Activated CD4-positive, alpha-beta T cell treated with anti-CD3 and anti-CD28 coated beads, Interleukin-2, amount 10 ng/mL, durations not matched to agents 7 days and 5 days (primary cell): ENCODE measurements at places on chromosomes 1 and 21. TPM values are rescaled to one million over a fixed set of nuclear protein-coding genes. Genes with fewer than 3 reads are reported as not detected.

DNA sequence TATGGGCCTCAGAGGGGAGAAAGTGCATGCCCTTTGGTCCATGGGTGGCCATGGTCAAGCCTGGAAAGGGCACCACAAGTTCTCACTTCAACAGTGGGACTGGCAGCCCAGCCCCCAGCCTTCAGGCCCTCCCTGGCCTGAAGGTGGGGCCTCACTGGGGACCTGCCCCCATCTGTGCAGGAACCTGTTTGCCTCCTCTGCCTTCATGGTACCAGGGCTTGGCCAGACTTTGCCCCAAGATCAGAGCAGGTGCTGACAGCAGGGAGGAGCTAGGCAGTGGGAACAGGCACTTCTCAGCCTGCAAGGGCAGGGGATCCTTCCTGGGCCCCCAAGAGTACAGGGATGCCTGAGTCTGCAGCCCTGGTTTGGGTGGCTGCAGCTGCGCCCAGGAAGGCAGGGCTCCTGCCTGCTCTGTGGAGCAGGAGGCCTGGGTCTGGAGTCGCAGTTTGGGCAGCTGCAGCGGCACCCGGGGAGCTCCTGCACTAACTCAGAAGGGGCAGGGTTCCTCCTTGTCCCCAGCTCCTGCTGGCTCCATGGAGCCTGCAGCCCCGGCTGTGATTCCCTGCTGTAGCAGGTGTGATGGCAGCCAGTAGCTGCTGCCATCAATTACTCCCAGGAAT, 460.1 kb upstream of the NCAM2 start:
- no peak for DNase-seq

Gene C1orf87
- total RNA-seq, result not detected

Gene COL24A1
- total RNA-seq, result not detected

GRCh38 chr1:198701250-198701649, 62.4 kb downstream of the PTPRC start:
- no peak for DNase-seq

- no peak for DNase-seq
These were observed 43.0 kb downstream of the RGS18 start for GRCh38 chr1:192201303-192201702.

DNA sequence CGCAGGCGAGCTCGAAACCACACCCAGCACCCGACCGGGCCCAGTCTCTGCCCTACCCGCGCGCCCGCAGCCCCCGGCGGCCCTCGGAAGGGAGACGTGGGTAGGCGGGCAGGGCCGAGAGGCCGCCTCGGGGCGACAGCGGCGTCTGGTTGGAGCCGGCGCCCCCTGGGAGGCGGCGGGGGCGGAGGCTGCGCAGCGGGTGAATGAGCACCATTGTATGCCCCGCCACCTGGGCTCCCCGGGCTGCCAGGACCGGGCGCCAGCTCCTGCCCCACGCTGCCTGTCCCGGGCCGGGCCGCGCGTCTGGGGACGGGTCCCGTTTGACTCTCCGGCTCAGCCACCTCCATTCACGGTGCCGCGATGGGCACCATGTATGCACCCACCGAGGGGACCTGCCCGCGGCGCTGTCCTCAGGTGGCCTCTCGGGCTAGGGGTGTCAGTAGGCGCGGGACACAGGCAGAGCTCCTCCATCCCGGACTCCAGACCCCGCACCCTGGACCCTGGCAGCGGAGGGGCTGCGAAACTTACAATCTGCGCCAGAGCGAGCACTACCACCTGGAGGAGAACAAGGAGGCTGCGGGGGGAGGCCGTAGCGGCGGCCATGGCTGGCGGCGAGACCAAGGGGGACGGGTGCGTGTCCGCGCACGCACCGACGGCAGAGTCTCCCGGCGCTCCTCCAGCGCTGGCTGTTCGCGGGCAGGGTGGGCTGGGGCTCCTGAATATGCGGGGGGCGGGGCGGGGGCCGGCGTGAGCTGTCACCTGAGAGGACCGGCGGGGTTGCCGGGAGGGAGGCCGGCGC, at the start of gene COL9A2:
TSS of gene COL9A2 (minus strand) at position 692 of the 799 bp plus-strand sequence. CDS start at position 603, 89 bp downstream.
- DNase-seq, result peak; percentile 20

GRCh38 chr1:44147582-44147981, 6.2 kb upstream of the KLF18 start:
- no peak for DNase-seq

- DNase-seq, result no peak
These were observed 719.1 kb upstream of the B3GALT2 start for GRCh38 chr1:193905288-193906085.

GRCh38 chr1:219876798-219877209, 51.6 kb downstream of the SLC30A10 start:
- DNase-seq, result no peak

GRCh38 chr1:164771619-164772361, 212.8 kb downstream of the PBX1 start:
- DNase-seq, result no peak

DNA sequence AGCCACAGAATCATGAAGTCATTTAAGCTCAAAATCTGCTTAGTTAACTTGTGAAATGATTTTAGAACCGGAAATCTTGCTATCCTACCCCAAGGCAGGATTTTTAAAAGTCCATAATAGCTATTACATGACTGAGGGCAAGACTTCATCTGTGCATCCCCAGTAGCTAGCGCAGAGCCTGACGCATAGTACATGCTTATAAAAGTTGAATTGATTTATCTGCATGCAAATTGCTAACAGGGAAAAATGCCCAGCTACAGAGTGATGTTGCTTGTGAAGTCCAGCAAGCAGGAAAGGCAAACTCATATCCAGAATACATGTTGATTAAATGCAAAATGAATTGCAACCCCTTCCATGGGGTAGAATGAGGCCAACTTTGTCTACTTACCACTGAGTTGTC, 8.1 kb upstream of the MAP1LC3C start:
- DNase-seq, result no peak

Gene C8B
- total RNA-seq, result not detected

Gene MAP10
- 3.1 TPM for total RNA-seq

DNA sequence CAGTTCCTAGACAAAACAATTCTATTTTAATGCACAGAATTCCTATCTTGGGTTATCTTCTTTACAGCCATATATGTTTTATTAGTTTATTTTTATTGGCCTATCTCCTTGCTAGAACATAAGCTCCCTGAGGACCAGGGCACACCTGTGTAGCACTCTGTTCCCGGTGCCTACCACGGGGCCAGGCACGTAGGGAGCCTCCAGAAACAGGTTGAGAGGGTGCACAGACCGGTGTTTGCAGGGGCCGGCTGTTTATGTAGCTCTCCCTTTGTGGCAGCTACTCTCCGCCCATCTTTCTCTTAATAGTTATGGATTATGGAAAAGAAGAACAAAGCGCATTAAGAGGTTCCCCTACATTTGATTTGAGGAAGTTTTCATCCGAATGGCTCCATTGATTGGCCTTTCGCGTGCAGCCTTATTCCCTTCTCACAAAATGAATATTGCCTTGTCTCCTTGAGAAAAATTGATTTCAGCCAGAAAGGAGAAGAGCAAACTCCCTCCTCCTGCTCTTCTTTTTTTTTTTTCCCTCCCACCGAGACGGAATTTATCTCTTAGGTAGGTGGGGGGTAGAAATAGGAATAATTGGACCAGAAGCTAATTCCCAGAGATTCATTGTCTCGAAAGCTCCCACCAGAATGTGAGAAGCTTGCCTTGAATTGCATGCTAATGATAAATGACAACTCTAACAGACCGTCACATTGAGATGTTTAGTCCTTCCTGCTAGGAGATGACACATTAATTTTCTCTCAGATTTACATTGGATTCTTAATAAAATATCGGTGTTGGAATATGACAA, 447.4 kb downstream of the CAMTA1 start:
- no peak for DNase-seq

DNA sequence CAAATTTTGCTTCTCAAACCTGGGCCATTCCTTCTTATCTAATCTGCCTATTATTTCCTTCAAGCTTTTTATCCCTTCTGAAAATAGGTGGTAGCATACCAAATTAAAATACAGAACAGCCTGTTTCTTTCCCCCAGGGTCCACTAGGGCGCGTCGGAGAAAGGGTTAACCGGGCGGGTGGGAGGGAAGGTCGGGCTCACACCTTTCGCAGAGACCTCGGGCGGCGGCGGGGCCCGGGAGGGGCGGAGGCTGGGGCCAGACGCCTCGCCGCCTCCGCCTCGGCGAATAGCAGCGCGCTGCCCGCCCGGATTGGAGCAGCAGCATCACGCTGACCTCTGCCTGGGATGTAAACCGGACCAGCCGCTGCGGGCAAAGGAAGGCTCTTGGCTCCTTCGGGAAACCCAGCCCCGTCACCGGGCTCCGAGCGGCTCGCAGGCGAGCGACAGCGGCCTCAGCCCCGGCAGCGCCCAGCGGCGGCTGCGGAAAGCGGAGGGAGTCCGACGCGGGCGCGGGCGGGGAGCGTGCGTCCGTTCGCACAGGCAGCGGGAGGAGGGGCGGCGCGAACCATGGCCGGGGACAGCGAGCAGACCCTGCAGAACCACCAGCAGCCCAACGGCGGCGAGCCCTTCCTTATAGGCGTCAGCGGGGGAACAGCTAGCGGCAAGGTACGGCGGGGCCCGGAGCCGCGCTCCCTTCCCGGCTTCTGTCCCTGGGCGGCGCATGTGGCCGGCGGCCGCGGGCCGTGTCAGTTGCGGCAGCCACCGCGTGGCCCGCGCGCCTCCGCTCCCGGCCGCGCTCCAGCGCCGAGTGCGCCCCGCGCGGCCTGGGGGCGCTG, at the start of gene UCK2:
TSS of gene UCK2 (plus strand) at position 347 of the 835 bp plus-strand sequence. CDS start at position 567, 220 bp downstream.
- peak; percentile 51 for DNase-seq

GRCh38 chr1:41614818-41615217, 130.3 kb upstream of the EDN2 start:
- DNase-seq, result no peak
